ENCODE measurements at places on chromosomes 5 and 9.

DNA sequence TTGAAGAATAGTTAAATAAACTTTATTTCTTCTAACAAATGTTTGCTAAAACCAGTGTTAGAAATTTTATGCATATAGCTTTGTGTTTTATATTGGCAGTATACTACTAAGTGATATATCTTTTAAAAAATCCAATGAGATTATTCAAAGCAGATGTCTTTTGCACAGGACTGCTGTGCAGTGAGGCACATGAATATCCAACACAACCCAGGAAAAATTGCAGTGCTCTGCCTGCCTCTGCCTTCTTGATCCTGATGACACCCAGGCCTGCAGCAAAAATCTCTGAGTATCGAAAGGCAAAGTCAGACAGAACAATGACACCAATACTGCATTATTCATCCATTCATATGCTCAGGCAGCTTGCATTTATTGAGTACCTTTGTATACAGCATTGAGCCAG lies 1076.5 kb upstream of the ARRDC3 start:
- no peak for DNase-seq

- no peak for DNase-seq
Observed at GRCh38 chr9:135034106-135034505, 53.4 kb upstream of the OLFM1 start.

- DNase-seq: no peak
Observed at GRCh38 chr5:74231697-74232096, 408.8 kb downstream of the ENC1 start.

DNA sequence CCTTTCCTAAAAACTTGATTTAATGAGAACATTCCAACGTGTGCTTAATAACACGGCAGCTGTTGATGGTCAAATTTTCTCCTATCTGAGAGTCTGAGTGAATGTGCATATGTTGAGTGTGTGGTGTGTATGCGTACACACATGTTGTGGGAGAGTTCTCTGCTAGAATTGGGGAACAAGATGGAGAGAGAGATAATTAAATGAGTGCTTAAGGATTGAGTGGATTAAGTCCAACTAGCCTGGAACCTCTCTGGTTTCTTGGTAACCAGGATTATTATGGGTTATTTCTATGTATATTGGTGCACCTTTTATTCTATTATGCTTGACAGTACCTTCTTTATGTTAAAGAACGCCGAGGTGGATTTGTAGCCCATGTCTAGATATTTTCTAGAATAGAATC lies 36.4 kb upstream of the TNFAIP8 start:
- no peak for DNase-seq

DNA sequence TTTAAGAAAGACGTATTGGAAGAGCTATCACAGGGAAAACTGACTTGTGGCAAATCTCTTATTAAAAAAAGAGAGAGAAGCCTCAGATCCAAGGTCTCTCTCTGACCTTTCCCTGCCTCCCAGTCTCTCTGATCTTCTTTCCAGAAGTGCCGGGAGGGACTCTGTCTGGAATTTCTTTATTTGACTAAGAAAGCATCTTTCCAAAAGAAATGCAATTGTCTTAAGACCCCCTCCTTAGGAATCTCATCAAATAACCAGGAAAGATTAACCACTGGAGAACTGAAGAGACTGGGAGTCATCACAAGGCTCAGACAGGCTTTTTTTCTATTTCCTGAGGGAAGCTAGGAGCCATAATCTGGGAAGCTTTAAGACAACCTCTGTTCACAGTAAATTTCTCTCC lies 4.6 kb downstream of the C1QTNF3 start:
- no peak for DNase-seq

DNA sequence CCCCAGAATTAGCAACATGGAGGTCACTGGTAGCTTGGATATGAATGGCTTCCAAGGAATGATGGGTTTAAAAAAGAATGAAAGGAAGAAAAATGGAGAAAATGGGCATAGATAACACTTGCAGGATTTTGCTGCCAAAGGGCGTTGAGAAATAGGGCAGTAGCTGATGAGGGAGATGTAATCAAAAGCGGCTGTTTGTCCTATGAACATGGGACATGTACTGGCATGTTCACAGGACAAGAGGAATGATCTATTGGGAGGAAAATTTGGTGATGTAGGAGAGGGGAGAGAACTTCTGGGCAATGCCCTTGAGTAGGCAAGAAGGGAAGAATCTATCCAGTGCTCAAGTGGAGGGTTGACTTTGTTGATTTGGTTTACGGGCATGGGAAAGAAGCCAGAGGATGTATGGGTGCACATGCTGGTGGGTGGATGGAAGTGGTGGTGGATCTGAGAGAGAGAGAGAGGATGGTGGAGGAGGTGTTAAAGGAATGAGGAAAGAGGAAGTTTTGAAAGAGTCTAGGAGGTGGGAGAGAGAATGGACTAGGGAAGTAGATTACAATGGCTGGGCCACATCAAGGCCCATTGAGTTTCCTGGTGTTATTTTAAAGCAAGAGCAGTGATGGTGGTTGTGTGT lies 115.1 kb upstream of the MVB12B start:
- DNase-seq: no peak

DNA sequence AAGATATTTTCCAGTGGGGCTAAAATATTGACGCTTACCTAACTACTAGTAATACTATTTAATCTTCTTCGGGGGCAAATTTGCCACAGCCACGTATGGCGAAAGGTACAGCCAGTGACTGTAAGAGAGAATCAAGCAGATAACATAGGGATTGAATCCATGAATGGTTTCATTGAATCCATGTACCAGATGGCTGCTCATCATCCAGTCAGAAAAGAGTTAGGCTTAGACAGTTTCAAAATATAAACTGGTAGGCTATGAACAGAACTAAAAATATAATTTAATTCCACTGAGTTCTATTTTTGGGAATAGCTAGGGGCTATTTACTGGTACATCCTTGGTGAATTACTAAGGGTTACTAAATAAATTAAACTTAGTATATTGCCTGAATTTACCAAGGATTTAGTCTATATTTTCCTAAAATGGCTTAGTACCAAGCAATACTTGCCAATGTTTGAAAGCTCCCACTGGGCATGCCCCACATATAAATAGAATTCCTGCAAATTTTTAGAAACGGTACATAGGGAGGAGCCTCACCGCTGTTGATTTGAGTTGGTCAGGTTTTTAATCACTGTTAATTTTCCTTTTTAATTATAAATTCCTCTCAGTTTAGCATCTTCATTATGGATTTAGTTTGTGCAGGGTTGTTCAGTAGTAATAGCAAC lies 55.8 kb upstream of the VLDLR start:
- no peak for DNase-seq

DNA sequence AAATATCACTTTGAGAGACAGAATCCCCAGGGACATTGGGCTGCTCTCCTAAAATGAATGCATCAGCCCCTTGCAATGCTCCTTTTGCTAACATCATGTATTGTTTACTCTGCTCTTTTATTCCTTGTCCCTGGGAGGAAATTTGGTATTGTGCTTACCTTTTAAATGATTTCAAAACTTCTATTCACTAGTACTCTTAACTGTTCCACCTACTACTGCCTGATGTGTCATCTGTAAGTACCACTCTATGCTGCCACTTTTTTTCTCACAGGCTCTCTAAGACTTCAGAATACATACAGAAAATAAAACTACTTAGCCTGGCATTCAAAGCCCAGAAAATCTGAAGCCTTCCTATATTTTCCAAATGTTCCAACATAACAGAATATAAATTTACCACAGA lies 667.2 kb downstream of the BRINP1 start:
- no peak for DNase-seq

GRCh38 chr9:136700959-136701667 lies 11.3 kb upstream of the DIPK1B start:
- peak; percentile 62 for DNase-seq

Data from effector memory CD8-positive, alpha-beta T cell (primary cell).